ENCODE measurements at places on chromosomes 5 and 9.

- no peak for DNase-seq
These were observed 186.8 kb upstream of the CLINT1 start for GRCh38 chr5:158045696-158046095.

GRCh38 chr9:131923132-131923671, 156.5 kb downstream of the MED27 start:
- DNase-seq: no peak

GRCh38 chr5:35803191-35803651, 53.5 kb upstream of the IL7R start:
- DNase-seq: no peak

- no peak for DNase-seq
These were observed 162.5 kb downstream of the NFIB start for GRCh38 chr9:14151451-14151850.

DNA sequence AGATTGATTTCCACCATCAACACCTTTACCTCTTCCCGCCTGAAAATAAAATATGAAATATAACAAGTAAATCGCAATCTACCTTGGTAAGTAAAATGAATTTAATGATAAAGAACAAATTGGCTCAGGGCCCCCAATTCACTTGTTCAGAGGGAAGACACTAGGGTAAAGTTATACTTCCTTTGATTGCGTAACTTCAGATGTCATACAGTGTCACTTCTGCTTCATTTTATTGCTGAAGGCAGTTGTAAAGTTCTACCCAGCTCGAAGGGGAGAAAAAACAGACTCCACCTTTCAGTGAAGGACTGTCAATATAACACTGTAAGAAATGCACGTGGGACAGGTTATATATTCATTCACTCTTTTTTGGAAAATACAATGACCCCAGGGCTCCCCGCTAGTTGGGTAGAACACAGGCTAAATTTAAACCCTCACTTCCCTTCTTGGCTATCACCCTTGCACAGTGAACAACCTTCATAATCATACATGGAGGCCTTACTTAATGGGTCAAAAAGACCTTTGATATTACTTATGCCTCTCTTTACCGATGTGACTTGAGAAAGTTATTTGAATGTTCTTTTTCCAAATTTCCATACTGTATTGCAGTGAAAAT, 848.8 kb downstream of the MAT2B start:
- DNase-seq: no peak

DNA sequence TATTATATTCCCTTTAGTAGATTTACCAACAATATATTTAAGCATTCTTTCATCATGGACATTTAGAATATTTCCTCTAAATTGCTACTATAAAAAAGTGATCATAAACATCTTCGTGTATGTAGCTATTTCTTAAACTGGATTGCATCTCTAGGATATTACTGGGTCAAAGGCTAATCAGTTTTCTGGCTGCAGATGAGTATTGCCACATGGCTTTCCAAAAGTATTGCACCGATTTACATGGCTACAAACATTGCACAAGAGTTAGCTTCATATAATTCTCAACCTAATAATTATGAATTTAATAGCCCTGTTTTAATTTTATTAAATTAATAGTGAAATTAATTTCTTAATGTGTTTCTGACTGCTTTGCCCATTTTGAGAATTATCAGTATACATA, 183.4 kb downstream of the DMRT2 start:
- DNase-seq: no peak

DNA sequence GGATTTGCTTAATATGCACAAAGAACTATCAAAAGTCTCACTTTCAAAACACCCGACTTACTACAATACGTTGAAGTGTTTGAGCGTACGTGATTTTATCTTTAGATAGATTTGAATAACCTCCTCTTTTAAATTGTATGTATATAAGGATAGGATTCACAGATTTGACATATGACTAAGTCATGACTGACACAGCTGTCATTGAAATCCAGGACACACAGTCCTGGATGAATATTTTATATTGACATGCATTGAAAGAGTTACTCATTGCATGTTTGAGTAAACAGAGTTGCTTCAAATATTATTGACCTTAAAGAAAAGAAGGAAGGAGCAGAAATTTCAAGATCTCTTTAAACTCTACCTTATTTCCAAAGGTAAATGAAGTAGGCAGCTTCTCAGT, 3.3 kb downstream of the MUSK start:
- no peak for DNase-seq

- no peak for DNase-seq
These were observed 76.7 kb upstream of the SPOCK1 start for GRCh38 chr5:137575847-137576246.

DNA sequence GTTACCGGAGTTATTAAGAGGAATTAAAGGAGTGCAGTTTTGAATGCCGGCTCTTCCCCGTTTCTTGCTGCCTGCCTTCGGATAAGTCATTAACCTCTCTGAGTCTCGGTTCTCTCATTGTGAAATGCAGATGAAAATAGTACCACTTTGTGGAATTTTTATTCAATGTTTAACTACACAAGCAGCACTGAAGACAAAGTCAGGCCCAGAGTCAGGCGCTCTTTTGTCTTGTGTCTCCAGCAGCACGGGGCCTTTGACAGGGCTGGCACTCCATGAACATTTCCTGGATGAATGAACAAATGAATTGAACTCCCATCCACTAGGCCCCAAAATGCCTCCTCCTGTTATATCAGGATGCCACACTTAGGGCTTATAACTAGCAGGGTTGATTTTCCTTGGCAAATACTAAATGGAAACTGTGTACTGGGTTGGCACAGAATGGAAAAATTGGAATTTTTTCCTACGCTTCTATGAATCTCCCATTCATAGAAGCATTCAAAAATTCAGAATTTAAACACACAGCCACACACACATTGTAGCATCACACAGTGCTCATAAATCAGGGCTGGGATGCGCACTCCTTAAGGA, 332.8 kb downstream of the MLLT3 start:
- DNase-seq: no peak

GRCh38 chr9:84493284-84493947, 152.9 kb upstream of the SLC28A3 start:
- no peak for DNase-seq
